ENCODE measurements at places on chromosomes 5 and 9.

- peak; percentile 14 for DNase-seq
Observed at GRCh38 chr5:132526290-132526973, 16.9 kb downstream of the IL5 start.

DNA sequence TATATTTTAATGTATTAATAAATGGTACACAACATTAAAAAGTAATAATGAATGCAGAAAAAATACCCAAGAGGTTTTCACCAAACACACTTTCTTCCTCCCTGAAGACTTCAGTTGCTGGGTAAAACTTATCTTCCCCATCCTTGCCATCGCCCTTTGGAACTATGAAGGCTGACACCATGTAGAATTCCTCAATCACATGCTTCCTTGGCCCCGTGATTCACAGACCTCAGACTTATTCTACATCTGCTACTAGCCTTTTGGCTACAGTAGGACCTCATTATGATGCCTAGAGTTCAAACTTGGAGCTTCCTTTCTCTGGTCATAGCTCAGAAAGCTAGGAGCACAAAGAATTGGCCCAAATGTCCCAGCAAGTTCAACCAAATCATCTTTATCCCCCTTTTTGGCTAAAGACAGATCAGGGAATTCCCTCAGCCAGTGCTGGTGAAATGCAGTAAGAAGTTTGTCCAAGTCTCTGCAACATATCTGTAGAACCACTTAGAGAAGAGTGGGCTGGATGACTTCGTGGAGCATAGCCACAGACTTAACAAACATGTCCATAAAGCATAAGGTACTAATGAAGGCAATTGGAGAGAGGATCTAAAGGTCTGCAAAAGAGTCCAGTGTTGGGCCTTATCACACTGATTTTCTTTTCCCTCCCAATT lies 253.5 kb downstream of the SEC61B start:
- no peak for DNase-seq

DNA sequence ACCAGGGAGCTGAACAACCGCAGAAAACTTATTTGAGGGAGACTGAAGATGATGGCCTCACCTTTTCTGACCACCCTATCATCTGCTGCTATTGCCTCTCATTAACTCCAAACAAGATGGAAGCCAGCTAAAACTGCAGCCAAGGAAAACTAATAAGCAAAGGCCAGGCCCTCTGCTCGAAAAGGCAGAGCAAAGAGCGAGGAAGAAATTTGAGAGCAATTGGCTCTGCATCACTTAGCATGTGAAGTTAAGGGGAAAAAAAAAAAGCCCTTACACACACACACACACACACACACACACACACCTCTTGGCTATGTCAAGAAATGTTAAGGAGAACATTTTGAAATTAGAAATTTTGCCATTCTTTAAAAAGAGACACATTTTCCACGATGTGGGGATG lies 228.1 kb upstream of the CYLC2 start:
- DNase-seq = no peak

GRCh38 chr5:95029569-95030366 lies 255.1 kb downstream of the MCTP1 start:
- no peak for DNase-seq

GRCh38 chr9:114031037-114031630 lies 47.0 kb downstream of the AMBP start:
- no peak for DNase-seq

- DNase-seq = no peak
Observed at GRCh38 chr5:88290801-88291200, 22.2 kb upstream of the TMEM161B start.

- no peak for DNase-seq
Observed at GRCh38 chr5:77211691-77212047, 1.2 kb downstream of the PDE8B start.

- DNase-seq = no peak
Observed at GRCh38 chr5:16857635-16858034, 78.5 kb downstream of the MYO10 start.

GRCh38 chr9:75161116-75161857 lies 73.0 kb downstream of the OSTF1 start:
- no peak for DNase-seq

DNA sequence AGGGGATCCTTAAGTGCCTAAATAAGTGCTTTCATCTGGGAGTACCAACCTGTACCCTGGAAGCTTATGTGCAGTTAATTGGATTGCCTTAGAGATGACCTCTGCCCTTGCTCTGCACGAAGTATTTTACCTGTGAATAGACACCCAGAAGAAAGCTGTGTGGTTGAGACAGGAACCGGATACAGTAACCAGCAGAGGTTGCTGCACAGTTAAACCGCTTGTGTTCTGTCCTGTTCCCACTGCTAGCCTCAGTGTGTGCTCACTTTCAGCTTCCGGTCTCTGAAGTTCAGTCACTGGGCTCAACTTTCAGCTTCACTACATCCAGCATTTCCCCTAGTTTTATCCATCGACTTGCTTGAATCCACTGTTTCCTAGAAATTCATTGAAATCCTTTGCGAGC lies 185.3 kb downstream of the FAM170A start:
- DNase-seq = no peak

GRCh38 chr5:68088302-68088701 lies 127.3 kb upstream of the PIK3R1 start:
- no peak for DNase-seq

DNA sequence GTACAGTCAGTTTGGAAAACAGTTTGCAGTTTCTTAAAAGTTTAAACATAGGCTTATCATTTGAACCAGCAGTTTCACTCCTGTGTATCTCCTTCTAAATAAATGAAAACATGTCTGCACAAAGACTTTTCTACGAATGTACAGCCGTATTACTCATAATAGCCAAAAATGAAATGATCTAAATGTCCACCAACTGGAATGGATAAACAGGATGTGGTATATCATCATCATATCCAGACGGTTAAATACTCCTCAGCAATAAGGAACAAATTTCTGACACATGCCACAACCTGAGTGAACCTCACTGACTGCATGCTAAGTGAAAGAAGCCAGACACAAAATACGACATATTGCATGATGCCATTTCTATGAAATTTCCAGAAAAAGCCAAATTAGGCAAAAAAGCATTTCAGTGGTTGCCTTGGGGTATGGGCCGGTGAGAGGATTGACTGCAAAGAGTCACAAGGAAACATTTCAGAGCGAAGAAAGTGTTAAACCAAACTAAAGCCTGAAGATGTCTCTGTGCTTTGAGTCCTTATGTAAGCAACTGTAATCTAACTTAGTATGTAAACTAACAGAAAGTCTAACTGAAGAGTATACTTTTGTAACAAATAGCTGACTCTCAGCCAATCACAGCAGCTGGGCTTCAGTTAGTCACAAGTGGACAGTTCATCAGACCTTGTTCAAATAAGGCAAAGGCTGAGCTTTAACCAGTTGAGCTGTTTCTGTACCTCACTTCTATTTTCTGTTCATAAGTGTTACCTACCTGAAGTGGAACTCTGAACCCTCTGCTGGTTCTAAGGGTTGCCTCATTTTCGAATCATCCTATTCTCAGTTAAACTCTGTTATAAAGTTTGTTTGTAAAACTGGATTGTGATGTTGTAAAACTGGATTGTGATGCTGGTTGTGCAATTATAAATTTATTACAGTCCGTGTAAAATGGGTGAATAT lies 65.2 kb downstream of the TRIO start:
- DNase-seq = no peak

DNA sequence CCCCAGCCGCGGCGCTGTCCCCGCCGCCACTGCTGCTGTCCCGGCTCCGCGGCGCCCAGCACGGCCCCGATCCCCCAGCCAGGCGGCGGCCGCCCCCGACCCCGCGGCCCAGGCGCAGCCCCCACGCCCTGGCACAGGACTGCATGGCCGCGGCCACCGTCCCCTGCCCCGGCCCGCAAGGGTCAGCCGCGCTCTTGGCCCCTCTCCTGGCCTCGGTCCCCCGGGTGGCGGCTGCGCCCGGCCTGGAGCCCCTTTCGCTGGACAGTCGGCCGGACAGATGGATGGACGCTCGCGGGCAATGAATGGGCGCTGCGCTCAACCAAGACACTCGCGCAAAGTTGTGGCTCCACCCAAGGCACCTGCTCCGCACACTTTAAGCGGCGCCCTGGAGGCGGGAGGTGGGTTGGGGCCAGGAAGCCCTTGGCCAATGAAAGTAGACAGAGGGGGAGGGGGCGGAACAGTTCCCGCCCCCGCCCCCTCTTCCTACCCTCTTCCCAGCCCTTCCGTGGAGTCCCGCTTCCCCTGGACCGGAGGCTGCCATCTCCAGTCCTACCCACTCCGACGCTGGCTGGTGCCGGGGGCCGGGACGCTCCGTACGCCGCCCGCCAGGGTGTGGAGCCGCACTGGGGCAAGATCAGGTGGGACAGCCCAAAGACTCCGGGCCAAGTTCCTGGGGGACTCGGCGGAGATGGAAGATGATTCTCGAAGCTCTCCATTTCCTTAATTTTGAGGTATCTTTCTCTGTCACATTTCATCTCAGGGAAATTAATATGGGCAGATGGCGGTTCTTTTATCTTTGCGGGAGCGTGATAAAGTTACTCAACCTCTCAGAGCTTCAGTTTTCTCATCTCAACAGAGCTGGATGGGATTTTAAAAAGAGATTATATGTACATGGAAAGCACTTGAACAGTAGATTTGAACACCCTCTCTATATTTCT lies at the start of gene GLDC:
Gene GLDC, minus strand, starts transcription at position 375 of the 938 bp plus-strand sequence. Its CDS starts 230 bp downstream, at position 145.
- no peak for DNase-seq

DNA sequence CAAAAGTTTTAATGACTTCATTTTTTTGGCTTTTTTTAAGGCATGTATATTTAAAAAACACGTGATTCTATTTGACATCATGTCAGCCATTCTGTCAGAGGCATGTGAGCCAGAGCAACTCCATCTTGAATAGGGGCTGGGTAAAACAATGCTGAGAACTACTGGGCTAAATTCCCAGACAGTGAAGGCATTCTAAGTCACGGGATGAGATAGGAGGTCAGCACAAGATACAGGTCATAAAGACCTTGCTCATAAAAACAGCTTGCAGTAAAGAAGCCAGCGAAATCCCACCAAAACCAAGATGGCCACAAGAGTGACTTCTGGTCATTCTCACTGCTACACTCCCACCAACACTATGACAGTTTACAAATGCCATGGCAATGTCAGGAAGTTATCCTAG lies 1000.6 kb upstream of the DMAC1 start:
- DNase-seq = no peak

DNA sequence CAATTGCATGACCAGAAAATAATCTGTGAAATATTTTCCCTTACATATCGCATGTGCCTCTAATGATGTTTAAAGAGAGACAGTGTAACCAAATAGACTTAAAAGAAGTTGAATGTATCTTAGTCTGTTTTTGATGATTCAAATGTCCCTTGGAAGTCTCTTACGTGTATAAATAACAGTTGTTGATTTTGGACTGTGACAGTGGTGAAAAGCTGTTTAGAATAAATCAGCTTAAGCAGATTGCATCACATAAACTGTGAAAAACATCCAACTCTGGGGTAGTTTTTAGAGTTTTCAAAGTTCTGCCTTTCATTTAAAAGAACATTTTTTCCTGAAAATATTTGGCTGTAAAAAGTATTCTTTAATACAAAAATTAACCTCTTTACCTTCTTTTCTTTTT lies 301.1 kb downstream of the PRR16 start:
- DNase-seq = no peak

GRCh38 chr5:54837981-54838380 lies 147.4 kb downstream of the ESM1 start:
- no peak for DNase-seq

- DNase-seq = no peak
Observed at GRCh38 chr5:66848749-66849641, 252.8 kb downstream of the MAST4 start.

DNA sequence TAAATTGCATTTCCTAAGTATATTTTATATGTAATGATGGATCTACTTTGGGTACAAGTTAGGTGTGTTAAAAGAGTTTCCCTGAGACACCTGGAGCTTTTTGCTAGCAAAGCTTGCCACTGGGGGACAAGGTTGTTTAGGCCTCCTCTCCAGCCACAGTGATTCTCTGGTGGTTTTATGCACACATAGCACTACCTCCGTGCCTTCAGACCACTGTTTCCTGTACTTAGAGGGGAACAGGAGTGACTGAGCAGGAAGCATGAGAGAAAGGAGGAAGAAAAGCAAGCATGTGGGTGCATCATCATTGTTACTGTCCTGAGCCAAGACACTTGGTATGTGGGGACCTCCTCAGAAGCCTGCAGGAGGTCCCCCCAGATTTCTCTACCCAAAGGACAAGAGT lies 272.1 kb downstream of the RASEF start:
- no peak for DNase-seq

DNA sequence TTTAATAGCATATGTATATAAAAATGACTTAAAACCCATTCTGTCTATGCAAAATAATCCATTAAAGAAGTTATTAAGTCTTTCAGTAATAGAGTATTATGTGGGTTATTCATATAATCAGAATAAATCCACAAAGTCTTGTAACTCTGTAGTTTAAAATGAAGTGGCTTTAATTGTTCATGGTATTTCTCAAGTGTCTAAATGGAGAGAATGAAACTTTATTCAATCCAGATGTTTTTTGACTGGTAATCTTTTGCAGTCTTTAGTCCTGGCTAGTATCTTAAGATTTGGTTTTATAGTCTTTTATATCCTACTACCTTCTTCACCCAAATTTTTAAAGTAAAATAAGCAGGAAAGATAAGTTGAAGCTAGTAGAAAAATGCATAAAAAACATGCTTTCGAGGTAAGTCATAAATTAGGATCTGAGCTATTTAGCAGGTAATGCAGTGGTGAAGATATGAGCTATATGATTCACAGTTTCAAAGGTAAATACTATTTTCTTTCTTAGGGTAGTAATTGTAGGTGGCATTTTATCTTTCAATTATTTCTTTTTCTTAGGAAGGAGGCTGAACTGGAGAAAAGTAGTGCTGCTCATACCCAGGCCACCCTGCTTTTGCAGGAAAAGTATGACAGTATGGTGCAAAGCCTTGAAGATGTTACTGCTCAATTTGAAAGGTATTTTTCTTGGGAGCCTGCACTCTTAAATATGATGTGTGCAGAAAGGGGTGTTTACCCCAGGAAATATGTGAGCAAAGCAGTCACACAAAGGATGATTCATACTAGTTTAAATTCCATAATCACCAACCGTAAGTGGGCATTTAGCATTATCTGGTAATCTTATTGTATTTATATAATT lies 17.9 kb downstream of the HMMR start:
- DNase-seq = no peak

DNA sequence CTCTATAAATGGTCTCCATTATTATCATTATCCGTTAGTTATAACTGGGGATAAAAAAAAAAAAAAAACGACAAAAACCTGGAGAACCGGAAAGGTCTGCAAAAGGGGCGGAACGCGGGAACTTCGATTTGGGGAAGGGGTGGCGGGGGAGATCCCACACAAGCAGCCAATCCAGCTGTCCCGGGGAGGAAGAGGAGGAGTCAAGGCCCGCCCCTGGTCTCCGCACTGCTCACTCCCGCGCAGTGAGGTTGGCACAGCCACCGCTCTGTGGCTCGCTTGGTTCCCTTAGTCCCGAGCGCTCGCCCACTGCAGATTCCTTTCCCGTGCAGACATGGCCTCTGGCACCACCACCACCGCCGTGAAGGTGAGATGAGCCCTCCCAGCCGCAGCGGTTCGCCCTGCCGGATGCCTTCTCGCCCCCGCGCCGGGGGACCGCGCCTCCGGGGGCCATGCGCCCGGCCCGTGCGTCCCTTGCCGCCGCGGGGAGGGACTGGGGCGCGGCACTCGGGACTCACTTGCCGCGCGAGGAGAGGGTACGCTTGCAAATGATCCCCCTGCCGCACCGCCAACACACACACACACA lies at the start of gene MTAP:
Gene MTAP, plus strand, starts transcription at position 219 of the 583 bp plus-strand sequence. Its CDS starts 113 bp downstream, at position 332.
- DNase-seq = peak; percentile 34

GRCh38 chr9:84151640-84152039 lies 171.0 kb downstream of the RMI1 start:
- no peak for DNase-seq

GRCh38 chr5:139188558-139189270 lies 9.5 kb downstream of the SIL1 start:
- DNase-seq = no peak

GRCh38 chr9:26271495-26272122 lies 593.4 kb upstream of the TUSC1 start:
- DNase-seq = no peak
